Right lobe of liver (tissue), 6 donors: ENCODE measurements at places on chromosomes 1 and 21. TPM values are rescaled to one million over a fixed set of nuclear protein-coding genes. Genes with fewer than 3 reads are reported as not detected.

NPHP4 gene
- total RNA-seq, result 1.8 TPM

PALMD gene
- total RNA-seq, result 16.5 TPM

PODN gene
- 2.8 TPM for total RNA-seq

MCOLN3 gene
- 0.20 TPM for total RNA-seq

HSPB7 gene
- 1.2 TPM for total RNA-seq

ESPN gene
- total RNA-seq, result 81.6 TPM

ILDR2 gene
- 1.7 TPM for total RNA-seq

CYYR1 gene
- total RNA-seq, result 1.8 TPM
